ENCODE measurements at places on chromosomes 5 and 9.

DNA sequence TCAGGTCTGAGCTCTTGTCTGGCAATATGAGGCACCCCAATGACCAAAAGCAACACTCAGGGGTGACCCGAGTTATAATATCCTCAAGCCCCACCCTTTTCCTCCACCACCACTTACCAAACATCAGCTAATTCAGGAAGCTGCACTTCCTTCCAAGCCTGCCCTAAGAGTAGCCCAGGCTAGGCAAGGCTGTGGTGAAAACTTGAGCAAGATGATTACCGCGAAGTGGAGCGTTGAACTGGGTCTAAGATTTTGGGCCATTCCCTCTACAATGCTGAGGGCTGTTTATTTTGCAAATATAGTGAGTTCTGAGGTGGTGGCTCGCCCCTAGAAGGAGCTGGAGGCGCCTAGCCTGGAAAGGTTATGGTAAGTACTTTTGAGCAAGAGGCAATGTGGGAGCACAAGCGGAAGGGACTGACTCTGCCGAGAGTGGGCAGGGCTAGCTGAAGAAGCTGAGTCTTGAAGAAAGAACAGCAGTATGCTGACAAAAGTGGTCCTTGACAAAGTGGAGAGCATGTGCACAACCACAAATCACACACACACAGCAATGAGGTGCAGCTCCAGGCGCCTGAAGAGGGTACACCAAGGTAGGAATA, at the start of gene HK3:
HK3 (minus strand) TSS at position 51 of the 596 bp plus-strand sequence. CDS start 3,187 bp downstream, outside the sequence.
- DNase-seq, result no peak

- DNase-seq, result no peak
Measured at GRCh38 chr5:168409591-168410458, 76.4 kb upstream of the RARS1 start.

DNA sequence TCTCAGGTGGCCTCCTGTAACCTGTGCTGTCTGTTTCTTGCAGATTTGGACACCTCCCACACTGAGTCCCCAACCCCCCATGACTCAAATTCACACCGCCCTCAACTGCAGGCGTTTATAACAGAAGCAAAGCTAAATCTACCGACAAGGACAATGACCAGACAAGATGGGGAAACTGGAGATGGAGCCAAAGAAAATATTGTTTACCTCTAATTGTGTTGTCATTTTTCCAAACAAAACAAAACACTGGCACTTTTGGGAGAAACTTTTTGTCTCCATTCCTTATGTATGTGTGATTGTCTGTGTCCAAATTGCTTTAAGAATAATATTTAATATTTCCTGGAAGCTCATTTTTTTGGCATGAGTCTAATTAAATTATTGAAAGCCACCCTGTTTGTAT, 314.8 kb downstream of the ARHGEF28 start:
- DNase-seq, result no peak

DNA sequence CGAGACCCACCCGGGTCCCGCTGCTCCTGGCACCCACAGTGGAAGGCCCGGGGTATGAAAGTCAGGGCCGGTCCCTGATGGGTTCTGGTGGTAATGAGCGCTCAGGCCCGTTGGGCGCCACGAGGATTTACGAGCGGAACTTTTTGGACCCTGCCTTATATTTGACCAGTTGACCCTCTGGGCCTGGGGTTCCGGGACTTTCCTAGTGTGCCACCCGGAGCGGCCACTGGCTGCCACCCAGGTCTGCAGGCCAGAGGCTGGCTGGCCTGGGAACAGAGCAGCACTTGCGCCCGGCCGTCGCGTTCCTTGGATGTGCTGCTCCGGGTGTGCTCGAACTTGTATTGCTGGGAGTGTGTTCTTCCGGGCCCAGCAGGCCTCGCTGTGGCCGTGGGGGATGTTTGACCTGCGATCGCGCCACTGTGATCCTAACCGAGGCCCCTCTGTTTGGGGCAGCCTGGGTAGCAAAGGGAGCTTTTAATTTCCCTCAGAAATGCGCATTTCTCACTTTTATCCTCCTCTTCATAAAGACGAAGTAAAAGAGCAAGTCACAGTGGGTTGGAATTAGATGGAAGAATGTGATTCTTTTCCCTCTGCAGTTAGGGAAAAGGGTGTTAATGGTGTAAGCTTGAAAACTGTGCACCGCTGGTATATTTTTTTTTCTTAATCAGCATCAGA, 1.2 kb downstream of the F2RL1 start:
- no peak for DNase-seq

DNA sequence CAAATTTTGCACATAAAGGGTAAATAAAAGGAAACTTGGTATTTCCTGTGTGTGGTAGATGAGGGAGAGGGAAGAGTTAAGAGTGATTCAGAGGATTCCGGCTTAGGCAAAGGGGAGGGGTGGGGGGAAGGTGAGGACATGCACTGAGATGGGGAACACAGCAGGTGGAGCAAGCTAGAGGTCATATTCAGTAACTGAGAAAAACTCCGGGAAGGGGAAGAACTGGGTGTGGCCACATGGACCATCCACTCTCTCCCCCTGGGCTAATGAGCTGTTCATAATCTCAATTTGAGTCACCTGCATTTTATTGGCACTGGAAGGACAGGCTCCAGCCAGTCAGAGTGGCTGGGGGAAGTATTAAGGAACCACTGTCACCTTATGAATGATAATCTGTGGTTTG, 45.1 kb upstream of the UGCG start:
- DNase-seq, result no peak

- no peak for DNase-seq
Measured at GRCh38 chr5:144522698-144523097, 352.0 kb downstream of the KCTD16 start.

GRCh38 chr5:171657473-171657872, 128.1 kb upstream of the SMIM23 start:
- DNase-seq, result no peak

- no peak for DNase-seq
Measured at GRCh38 chr5:75465480-75465879, 45.9 kb downstream of the CERT1 start.

GRCh38 chr9:116774421-116775180, 87.5 kb downstream of the TRIM32 start:
- peak; percentile 29 for DNase-seq

DNA sequence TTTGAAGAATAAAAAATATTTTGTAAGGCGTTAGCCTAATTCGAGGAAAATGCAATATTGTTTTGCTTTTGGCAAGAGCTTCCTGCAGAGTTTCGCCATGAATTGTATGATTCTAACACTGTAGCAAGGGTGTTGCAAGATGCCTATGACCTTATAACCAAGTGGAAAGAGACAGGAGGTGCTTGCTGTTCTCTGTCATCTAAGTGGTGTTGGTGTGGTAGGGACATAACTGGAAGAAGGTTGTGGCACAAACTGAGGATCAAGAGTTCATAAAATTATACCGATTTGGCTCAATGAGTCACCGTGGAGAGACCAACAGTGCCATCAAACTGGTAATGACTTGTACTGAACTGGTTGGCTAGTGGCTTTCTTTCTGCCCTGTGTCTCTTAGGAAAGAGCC, 6.3 kb downstream of the STC2 start:
- no peak for DNase-seq

DNA sequence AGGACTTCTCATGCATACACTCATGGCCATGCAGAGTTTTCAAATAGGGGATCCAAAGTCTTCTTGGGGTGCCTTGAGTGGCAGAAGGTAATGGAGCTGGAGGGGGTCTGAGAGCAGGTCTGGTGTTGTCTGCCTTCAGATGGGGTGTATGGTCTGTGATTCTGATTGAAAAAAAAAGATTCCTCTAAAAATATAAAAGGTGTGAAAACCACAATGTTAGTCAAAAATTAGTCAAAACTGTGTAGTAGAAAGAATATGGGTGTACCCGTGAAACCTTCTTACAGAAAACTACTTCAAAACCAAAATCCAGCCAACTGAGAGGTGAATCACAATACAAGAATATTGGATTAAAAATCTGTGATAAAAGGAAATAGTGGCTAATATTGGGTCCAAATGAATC, 20.1 kb downstream of the DOCK2 start:
- DNase-seq, result no peak

GRCh38 chr9:4050916-4051315, 249.0 kb downstream of the GLIS3 start:
- no peak for DNase-seq

DNA sequence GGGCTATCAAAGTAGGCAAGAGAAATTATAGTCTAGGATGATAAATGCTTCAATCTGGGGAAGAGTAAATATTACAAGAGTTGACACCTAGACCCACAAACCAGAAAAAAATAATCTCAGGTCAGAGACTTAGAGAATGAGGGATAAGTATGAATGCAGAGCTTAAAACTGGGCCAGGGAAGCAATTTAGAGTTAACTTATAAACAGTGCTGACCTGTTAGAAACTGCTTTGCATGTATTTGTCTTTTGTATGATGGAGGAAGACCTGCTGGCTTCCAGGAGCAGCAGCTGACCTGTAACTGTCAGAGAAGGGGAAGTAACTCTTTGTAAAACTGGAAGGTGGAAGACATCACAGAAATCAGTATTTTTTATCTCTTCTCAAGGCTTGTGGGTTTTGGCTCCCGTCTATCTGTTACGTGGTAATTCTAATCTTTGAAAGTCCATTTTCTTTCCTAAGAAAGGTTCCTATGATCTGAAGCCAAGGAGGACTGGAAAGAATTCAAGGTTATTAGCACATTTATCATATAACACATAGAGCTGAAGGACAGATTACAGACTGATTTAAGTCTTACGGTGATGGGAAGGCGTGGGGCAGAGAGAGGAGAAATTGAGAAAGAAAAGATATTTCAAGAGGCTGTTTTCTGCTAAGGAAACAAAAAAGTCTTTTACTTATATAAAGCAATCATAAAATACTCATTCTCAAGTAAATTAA, 114.7 kb upstream of the ADAMTS19 start:
- DNase-seq, result no peak

GRCh38 chr5:132830436-132831094, at the start of gene SHROOM1:
TSS of gene SHROOM1 (minus strand) at chr5:132830647. CDS start at chr5:132826140, 4,507 bp downstream.
- no peak for DNase-seq

GRCh38 chr9:129875687-129876395, 40.6 kb downstream of the USP20 start:
- peak; percentile 51 for DNase-seq

- DNase-seq, result no peak
Measured at GRCh38 chr5:98103807-98104206, 669.7 kb upstream of the RGMB start.

GRCh38 chr5:133470841-133471240, 141.5 kb downstream of the FSTL4 start:
- DNase-seq, result no peak

DNA sequence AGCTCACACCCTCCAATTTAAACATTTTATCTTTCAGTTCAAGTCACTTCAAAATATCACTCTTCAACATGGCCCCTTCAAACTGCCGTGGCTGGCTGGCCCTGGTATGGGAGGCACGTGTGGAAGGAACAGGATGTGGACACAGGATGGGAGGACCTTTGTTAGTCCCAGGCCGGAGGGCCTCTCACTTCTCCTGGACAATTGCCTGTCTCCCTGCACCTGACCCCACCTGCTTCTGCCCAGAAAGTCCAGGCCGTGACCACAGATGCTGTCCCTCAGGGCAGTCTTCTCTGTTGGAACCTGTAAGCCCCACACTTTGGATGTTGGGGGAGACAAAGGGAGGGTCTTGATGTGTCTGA, 19.4 kb downstream of the AMBP start:
- no peak for DNase-seq

DNA sequence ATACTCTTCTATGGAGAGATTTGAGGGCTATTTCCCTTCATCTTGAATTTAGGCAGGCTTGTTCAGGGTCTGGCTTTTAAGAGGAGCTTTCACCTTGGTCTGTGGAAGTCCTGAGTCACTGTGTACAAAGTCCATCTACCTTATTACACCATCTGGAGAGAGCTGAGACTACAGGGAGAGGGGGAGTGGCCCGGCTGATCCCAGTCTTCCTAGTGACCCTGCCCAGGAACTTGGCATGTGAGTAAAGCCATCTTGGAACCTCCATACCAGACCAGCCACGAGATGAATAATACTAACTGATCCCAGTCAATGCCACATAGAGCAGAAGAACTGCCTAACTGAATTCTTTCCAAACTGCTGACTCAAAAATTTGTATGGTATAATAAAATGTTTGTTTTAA, 8.4 kb upstream of the IL6ST start:
- no peak for DNase-seq

- DNase-seq, result no peak
Measured at GRCh38 chr5:166618526-166618925, 1672.9 kb upstream of the WWC1 start.

DNA sequence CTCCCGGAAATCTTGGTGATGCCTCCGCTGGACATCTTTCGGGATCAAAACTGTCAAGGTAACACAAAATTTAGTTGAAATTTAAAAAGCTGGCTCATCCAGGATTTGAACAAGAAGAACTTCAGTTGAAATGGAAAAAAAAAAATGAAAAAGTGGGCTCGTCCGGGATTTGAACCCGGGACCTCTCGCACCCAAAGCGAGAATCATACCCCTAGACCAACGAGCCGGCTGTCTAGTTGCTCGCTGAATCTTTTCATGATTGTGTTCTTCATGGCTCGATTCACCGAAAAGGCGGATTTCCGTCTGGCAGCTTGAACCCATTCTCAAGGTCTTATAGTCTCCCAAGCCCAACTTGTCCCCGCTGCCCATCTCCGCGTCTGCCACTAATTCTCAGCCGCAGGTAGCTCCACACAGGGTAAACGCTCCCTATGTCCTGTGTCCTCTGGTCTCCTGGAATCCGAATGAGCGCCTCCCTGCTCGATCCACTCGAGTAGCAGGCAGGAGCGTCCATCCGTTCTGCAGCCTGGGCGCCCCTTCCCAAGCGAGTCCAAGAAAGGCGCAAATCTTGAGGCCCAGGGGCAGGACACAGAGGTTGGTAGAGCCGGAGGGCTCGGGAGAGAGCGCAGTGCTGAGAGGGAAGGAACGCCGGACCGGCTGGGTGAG, 16.2 kb downstream of the TRIM7 start:
- no peak for DNase-seq

GRCh38 chr5:1464096-1464446, 18.8 kb upstream of the SLC6A3 start:
- no peak for DNase-seq

- no peak for DNase-seq
Measured at GRCh38 chr5:172972552-172972951, 11.0 kb upstream of the ATP6V0E1 start.

DNA sequence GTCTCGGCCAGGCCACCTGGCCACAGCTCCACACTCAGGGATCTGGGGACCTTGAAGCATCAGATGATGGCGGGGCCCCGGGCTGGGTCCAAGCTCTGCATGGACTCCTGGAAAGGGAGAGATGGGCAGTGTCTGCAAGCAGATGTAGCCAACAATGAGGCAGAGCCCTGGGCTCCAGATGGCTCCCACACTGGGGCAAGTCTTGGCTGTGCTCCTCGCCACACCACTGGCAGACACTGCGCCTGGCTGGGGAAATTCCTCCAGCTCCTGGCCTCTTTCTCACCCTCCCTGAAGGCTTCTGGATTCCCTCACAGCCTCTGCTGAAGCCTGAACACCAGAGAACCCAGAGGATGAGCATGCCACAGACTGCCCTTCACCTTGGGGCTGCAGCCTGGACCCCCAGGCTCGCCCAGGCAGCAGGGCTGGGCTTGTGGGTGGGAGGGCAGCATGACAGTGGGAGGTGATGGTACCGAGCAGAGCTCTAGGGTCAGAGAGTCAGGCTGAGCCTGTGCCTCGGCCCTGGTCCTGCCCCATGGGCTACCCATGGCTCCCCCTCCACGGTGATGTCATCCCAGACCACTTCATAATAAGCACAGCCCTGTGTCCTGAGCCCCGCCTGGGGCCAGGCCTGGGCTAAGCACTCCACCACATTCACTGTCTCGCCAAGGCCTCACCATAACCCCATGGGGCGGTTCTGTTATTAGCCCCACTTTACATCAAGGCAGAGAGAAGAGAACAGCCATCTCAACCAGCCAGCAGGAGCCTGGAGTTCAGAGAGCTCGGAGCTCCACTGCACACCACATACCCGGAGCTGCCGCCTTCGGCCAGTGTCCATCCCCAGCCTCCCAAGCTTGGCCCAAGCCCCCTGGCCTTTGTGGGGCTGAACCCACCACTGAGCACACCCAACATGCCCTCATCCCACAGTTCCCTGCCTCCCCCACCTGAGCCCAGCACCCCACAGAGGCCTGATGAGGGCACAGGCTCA, 62.2 kb upstream of the ADAMTS2 start:
- no peak for DNase-seq

Measured in D721Med (cell line).